Stimulated activated CD4-positive, alpha-beta T cell treated with anti-CD3 and anti-CD28 coated beads, TNF-alpha, amount 100 ng/mL, for 24 hours (primary cell): ENCODE measurements at places on chromosomes 16 and 17.

GRCh38 chr16:78648517-78648916, 549.1 kb downstream of the WWOX start:
- no peak for DNase-seq

DNA sequence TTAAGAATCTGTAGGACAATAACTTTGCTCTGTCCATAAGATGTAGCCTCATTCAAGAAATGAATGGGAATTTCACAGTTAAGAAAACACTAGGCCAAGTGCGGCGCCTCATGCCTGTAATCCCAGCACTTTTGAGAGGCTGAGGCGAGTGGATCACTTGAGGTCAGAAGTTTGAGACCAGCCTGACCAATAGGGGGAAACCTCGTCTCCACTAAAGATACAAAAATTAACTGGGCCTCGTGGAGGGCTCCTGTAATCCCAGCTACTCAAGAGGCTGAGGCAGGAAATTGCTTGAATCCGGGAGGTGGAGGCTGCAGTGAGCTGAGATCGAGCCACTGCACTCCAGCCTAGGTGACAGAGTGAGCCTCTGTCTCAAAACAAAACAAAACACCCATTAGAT, 19.9 kb upstream of the RSL1D1 start:
- DNase-seq = no peak

GRCh38 chr16:65889533-65889966, 476.9 kb upstream of the CDH5 start:
- no peak for DNase-seq

DNA sequence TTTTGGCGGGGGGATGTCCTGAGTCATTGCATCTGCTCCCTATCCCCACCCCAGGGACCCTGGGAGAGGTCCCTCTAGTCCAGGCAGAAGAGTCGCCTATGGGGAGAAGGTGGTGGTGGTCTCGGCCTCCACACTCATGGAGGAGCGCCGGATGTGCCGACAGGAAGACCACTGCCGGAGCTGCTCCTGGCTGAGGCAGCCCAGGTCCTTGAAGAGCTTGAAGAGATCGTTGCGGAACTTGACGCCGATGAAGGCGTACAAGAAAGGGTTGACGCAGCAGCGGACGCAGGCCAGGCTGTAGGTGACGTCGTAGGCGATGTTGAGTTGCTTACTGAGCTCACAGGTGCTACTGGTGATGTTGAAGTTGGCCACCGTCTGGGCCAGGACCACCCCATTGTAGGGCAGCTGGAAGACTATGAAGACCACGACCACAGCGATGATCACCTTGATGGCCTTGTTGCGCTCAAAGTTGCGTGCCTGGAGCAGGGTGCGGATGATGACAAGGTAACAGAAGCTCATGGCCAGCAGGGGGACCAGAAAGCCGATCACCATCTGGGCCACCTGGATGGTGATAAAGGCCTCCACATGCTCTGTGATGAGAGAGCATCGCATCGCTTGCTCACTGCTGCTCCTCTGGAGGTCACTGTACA, 10.5 kb downstream of the CCR7 start:
- DNase-seq = no peak

- DNase-seq = no peak
Observed at GRCh38 chr17:38598536-38598935, 7.2 kb downstream of the SRCIN1 start.

DNA sequence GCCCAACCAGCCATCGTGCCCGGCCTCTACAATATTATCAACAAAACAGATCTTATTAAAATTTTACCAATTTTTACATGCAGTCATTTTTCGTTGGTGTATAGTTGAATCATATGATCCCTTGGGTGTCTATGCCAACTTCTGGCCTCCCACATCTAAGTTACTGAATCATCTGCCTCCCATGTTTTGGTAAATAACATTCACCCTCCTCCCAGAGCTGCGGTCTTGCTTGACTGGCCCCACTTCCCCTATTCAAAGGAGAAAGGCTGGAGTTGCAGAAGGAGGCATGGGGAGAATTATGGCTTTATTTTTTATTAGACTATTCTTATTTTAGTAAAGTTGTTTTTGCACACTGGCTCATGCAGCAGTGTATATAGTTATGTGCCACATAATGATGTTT, 18.5 kb upstream of the CCL23 start:
- no peak for DNase-seq
